ENCODE measurements at places on chromosomes 16 and 17. TPM values are rescaled to one million over a fixed set of nuclear protein-coding genes. Genes with fewer than 3 reads are reported as not detected.

DNA sequence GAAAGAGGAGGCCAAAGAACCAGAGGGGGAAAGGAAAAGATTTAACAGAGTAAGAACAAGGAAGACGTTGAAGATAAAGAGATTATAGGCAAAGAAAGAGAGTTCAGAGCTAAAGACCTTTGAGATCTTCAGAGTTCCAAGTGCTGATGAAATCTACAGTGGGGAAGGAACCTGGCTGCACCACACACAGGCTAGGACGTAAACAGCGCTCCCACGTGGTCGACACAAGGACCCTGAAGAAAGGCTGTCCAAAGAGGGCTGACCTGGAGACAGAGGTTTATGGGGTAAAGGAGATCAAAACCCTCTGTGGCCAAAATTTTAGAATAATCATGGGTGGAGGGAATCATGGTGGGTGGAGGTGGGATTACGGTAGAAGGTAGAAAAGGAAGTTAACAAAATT is 121.6 kb downstream of the PMP22 start:
- no peak for DNase-seq

GRCh38 chr16:21083729-21084268 is 66.8 kb downstream of the DNAH3 start:
- no peak for DNase-seq

DNA sequence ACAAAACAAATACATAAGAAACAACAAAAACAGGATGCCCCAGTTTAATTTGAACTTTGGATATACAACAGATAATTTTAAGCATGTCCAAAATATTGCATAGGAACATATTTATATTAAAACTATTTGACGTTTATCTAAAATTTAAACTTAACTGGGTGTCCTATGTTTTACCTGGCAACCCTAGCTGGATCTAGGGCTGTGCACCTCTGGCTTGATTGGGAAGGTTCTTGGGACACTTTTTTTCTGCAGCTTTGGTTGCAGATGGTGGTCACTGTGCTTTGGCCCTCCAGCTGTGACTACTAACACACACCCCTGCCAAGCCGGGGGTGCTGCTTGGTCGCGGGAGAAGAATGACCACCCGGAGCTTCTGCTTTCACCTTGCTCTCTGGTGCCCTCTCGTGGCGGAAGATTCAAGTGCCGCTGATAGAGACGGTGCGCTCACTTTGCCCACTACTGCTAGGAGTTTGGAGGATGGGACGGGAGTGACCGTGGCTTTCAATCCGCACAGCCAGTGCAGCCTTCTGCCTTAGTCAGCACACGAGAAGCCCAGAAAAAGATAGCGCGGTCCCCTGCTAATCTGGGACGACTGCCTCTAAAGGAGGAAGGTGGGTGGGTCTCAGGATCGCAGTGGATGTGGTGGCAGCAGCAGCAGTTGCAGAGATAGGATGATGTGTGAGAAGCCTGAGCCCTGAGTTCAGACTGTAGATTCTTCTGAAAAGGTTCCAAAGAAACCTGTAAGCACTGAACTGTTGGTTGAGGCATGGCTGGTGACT is 6.7 kb downstream of the SPACA3 start:
- DNase-seq = peak; percentile 76

The PIRT gene
- not detected for polyA plus RNA-seq
